Prostate gland (tissue), 2 donors: ENCODE measurements at places on chromosomes 6 and 20. TPM values are rescaled to one million over a fixed set of nuclear protein-coding genes. Genes with fewer than 3 reads are reported as not detected.

GRCh38 chr6:73695619-73696421 lies at the start of gene CD109:
TSS of gene CD109 (plus strand) at chr6:73696203. CDS start at chr6:73696216, 13 bp downstream.
- H3K27me3 ChIP-seq = no peaks in the 10 kb centered on the region
- DNase-seq = peak; percentile 21
- no peaks in the 10 kb centered on the region for H3K4me1 ChIP-seq
- peak within 1 kb of the TSS; percentile 56 for H3K27ac ChIP-seq
- no peaks in the 10 kb centered on the region for H3K36me3 ChIP-seq

- H3K4me3 ChIP-seq = no peak overlapping the region
- no peaks in the 10 kb centered on the region for H3K4me1 ChIP-seq
- no peaks in the 10 kb centered on the region for H3K36me3 ChIP-seq
- DNase-seq = no peak
- H3K27me3 ChIP-seq = no peaks in the 10 kb centered on the region
These were observed 29.1 kb downstream of the ZDHHC14 start for GRCh38 chr6:157410045-157410444.

DNA sequence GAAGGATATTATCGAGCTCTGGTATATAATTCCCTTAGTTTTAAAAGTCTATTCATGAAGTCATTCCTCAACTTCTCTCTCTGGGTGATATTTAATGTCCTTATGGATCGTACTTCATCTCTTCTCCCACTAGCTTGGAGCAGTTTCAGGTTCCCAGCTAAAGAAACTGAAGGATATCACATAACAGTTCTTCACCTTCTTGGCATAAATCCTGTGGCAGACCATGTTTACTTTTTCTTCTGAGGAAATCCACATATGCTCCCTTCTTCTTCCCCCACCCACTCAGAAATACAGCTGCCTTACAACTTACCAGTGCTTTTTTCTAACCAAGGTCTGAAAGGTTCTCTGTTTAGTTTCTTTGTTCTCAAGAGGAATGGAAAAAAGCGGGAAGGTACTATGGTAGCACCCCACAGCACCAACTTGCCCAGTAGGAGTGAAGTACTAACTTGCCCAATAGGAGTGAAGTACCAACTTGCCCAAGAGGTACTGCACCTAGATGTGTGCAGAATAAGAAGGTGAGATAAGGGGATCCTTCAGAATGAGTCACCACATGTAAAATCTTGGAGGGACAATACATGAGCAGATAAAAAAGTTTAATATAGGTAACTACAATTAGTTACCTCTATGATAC lies 53.1 kb downstream of the TSPYL4 start:
- no peak overlapping the region for H3K27ac ChIP-seq
- H3K36me3 ChIP-seq = no peaks in the 10 kb centered on the region
- no peaks in the 10 kb centered on the region for H3K27me3 ChIP-seq
- DNase-seq = no peak

DNA sequence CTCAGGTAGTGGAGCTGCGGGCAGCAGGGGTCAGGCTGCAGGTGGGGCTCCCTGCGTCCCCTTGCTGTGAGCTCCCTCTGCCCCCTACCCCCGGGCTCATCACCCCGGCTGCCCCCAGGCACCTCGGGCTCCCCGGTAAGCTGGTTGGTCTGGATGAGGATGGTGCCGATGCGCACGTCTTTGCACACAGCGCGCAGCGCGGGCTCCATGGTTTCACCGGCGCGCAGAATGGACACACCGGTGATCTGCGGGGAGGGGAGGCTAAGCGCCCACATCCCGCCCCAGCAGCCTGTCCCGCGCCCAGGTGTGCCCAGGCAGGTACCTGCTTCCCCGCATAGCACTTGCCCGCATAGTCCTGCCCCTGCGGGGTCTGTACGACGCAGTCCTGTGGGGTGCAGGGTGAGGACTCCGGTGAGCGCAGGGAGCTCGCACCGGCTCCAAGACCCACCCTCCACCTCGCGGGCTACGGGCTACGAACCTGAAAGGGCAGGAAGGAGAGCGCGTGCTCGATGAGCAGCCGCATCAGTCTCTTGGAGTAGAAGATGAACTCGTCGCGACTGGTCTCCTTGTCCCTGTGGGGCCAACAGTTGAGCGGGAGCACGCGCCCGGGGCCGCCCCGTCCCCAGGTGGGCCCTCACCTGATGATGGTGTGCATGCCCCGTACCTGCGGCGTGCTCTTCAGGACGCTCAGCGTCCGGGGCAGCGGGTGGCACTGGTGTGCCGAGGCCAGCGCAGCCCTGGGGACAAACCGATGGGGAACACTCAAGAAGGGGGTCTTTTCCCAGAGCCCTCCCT lies 15.5 kb downstream of the UCKL1 start:
- DNase-seq = no peak
- no peaks in the 10 kb centered on the region for H3K4me1 ChIP-seq
- H3K27me3 ChIP-seq = no peaks in the 10 kb centered on the region
- H3K36me3 ChIP-seq = no peaks in the 10 kb centered on the region

DNA sequence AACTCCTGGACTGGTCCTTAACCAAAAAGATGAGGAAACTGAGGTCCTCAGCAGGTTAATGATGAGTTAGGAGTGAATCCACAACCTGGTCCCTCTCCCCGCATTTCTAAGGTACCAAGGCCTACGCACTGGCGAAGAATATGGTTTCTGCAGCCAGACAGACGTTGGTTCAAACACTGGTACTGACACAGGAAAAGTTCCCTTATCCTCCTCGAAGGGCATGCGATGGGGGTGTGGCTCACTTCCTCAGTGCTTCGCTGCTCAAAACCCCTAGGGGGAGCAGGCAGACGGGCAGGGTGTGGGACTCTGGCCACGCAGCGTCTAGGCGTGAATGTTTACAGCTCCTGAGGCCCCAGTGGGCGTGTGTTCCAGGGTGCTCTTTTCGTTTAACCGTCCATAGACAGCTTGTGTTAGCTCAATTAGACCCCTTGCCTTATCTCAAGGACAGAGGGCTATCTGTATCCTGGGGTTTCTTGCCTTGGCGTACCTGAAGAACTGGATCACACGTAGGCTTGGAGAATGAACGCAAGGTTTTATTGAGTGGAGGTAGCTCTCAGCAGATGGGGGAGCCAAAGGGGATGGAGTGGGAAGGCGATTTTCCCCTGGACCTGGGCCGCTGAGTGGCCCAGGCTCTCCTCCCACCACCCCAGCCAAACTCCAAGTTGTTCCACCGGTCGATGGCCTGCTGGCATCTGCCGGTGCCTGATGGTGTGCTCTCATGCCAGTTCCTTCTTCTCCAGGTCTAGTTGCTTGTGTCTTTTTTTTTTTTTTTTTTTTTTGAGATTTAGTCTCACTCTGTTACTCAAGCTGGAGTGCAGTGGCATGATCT lies 31.8 kb upstream of the PTPN1 start:
- H3K4me3 ChIP-seq = no peak overlapping the region
- no peak overlapping the region for H3K27ac ChIP-seq
- H3K36me3 ChIP-seq = no peaks in the 10 kb centered on the region
- no peaks in the 10 kb centered on the region for H3K27me3 ChIP-seq

GRCh38 chr6:82385546-82385945 lies 21.9 kb downstream of the TPBG start:
- H3K36me3 ChIP-seq = no peaks in the 10 kb centered on the region
- H3K27ac ChIP-seq = no peak overlapping the region
- H3K4me1 ChIP-seq = no peaks in the 10 kb centered on the region
- no peak overlapping the region for H3K4me3 ChIP-seq

- DNase-seq = no peak
- H3K4me3 ChIP-seq = no peak overlapping the region
- H3K27ac ChIP-seq = no peak overlapping the region
These were observed 9.5 kb downstream of the NPEPL1 start for GRCh38 chr20:58702161-58702510.

DNA sequence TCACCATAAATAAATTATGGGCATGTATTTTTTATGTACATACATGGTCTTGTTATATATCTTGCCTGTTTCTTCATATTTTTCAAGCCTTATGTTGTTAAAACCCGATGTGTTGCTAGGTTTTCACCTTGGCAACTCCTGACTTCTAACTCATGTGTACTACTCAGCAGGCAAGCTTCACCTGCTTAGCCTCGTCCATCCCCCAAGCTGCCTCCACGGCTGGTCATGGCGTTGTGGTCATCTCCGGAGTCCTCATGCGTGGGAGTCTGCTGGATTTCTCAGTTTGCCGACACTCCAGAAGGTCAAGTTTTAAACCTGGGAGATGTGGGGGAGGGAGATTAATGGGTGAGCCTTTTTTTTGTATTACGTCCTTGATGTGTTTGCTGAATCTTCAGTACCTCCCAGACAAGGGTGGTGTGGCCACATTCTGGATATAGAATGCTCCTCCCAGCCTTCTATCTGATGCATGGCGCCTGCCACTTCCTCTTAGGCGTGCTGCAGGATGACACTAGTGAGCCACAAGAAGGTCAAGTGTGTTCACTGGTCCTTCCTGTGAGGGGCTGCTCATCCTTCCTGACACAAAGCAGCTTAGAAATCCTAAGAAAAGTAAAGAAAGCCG lies 26.6 kb upstream of the EDN3 start:
- no peak overlapping the region for H3K27ac ChIP-seq
- no peak overlapping the region for H3K4me3 ChIP-seq
- no peaks in the 10 kb centered on the region for H3K27me3 ChIP-seq
- no peak for DNase-seq
- H3K36me3 ChIP-seq = no peaks in the 10 kb centered on the region

GRCh38 chr6:107318100-107318736 lies 141.1 kb downstream of the PDSS2 start:
- DNase-seq = peak; percentile 16
- H3K36me3 ChIP-seq = no peaks in the 10 kb centered on the region
- peaks cover 6% of the 10 kb centered on the region for H3K4me1 ChIP-seq
- H3K4me3 ChIP-seq = no peak overlapping the region
- no peaks in the 10 kb centered on the region for H3K27me3 ChIP-seq

GRCh38 chr6:159540152-159540551 lies 152.9 kb downstream of the SOD2 start:
- no peak overlapping the region for H3K27ac ChIP-seq
- no peaks in the 10 kb centered on the region for H3K36me3 ChIP-seq
- no peaks in the 10 kb centered on the region for H3K4me1 ChIP-seq
- H3K4me3 ChIP-seq = no peak overlapping the region

DNA sequence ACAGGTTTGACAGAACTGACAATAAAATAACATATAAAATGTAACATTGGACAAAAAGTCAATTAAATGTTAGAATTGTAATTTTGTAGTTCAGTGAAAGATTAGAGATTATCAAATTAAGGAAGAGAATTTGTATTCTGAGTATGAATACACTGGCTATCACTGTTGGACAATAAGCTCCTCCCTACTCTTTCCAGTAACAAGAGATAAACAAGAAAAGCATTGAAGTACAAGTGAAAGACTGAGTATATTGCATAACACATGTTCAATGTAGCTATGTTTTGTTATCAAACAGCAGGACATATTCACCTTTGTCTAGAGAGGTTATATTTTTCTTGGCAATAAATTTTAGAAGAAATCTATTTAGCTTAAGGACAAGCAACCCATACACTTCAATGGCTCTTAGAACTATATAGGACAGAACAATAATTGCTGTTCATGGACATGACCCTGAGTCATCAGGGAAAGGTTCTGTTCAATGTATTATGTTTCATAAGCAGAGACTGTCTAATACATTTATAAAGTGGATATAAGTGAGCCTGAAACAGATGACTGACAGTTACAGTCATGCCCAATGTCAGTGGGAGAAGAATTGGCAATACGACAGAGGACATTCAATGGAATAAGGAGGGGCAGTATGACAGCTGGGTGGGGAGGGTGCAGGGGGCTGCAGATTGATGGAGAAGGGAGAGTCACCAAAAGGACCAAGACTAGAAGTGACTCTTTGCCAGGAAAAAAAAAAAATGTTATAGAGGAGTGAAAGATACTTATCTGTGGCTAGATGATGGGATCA lies 520.4 kb downstream of the FRK start:
- H3K36me3 ChIP-seq = no peaks in the 10 kb centered on the region
- no peak overlapping the region for H3K4me3 ChIP-seq
- no peak overlapping the region for H3K27ac ChIP-seq
- no peak for DNase-seq
- no peaks in the 10 kb centered on the region for H3K27me3 ChIP-seq

GRCh38 chr6:11413728-11414127 lies 123.8 kb upstream of the TMEM170B start:
- H3K4me1 ChIP-seq = no peaks in the 10 kb centered on the region
- H3K27me3 ChIP-seq = no peaks in the 10 kb centered on the region
- DNase-seq = no peak
- H3K27ac ChIP-seq = no peak overlapping the region
- no peaks in the 10 kb centered on the region for H3K36me3 ChIP-seq

- no peak overlapping the region for H3K27ac ChIP-seq
- no peaks in the 10 kb centered on the region for H3K4me1 ChIP-seq
- no peaks in the 10 kb centered on the region for H3K27me3 ChIP-seq
- no peak overlapping the region for H3K4me3 ChIP-seq
- H3K36me3 ChIP-seq = no peaks in the 10 kb centered on the region
These were observed 148.9 kb upstream of the SIM1 start for GRCh38 chr6:100613656-100614055.

Gene SLC22A23
- total RNA-seq = 129 TPM

Gene BMP5
- total RNA-seq = 2.1 TPM

Gene MYH7B
- 11.5 TPM for total RNA-seq

Gene EZR
- total RNA-seq = 118 TPM

Gene LIME1
- total RNA-seq = 35.0 TPM

Gene MCHR2
- total RNA-seq = not detected

Gene TRIM15
- total RNA-seq = not detected

Gene VWA7
- 13.0 TPM for total RNA-seq

Gene MRAP2
- 10.6 TPM for total RNA-seq

Gene MLIP
- total RNA-seq = 1.9 TPM
